Fibroblast of skin of left quadriceps (primary cell): ENCODE measurements at places on chromosomes 3 and 15.

- DNase-seq: no peak
Measured at GRCh38 chr3:37320276-37320675, 145.9 kb upstream of the LRRFIP2 start.

- no peak for DNase-seq
Measured at GRCh38 chr3:117228466-117228865, 518.9 kb downstream of the TUSC7 start.

DNA sequence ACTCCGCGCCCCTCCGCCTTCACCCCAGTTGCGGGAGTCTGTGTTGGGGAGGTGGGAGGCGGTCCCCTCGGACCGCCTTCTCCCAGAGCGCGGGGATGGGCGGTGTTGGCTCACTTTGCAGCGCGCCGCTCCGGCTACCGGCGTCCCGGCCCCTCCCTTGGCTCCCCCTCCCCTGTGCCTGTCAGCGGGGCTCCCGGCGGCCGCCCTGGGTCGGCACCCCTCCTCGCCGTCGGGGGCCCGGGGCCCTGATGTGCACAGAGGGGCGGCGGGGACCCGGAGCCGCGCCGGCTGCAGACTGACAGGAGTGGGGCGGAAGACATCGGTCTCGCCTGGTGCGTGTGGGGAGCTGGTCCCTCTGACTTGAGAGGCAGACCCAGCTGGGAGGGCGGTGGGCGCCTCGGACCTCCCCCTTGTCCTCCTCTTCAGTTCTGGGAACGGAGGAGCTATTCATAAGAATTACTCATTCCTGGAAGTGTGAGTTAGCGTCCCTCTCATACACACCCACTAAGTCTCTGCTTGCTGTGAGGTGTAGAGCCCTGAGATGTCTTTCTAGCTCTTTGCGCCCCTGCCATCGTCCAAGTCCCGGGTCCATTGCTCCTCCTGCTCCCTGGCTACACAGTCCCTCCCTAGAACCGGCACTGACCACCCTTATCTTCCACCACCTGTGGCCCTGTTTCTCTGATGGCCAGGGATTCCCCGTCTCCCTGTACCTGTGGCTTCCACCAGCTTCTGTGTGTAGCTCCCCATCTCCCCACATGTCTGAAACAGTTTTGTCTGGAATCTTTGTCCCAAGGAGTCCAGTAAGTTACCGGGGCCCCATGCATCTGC, 42.3 kb upstream of the ROPN1 start:
- no peak for DNase-seq

- no peak for DNase-seq
Measured at GRCh38 chr3:178244733-178245709, 291.2 kb upstream of the KCNMB2 start.

DNA sequence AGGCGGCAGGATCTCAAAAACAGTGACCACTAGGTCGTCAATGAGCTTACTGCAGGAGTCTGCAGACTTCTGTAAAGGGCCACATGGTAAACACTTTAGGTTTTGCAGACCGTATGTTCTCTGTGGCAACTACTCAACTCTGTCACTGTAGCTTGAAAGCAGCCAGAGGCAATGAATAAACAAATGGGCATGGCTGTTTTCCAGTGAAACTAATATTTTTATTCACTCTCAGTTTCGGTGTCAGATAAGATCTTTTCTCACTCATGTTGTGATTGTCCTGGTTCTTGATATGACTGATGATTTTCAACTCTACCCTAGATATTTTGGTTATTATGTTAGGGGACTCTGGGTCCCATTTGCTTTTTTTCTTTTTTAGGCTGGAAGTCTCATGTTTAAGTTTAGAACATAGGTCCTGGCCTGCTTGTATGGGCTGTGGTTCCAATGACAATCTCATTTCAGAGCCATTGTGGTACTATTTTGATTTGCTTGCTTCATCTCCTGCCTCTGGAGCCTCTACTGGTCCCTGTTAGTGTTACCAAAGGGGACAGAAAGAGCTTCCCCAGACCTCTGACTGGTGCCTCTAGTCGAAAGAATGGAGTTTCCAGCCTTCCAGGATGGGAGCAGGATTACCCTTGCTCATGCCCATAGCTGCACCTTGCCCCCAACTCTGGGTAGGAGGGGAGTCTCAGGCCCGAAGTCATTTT, 222.0 kb downstream of the STT3B start:
- DNase-seq: no peak

DNA sequence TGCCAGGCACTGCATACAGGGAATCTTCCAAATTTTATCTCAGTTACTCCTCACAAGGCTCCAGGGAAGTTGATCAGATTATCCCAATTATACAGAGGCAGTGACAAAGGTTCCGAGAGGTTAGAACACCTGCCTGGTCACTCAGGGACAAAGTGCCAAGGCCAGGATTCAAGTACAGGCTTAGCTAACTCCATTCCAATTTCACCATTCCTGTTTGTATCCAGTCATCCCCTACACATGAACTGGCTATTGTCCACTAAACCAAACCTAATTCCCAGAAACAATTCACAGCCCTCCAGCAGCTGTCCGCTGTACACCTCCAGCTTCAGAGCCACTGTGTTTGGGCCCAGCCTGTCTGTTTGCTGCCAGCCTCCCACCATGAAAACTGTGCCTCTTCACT, 16.0 kb downstream of the MUC13 start:
- DNase-seq: no peak

- DNase-seq: no peak
Measured at GRCh38 chr3:111617406-111617805, 22.3 kb upstream of the ZBED2 start.
